Right atrium auricular region (tissue), 2 donors: ENCODE measurements at places on chromosomes 6 and 20. TPM values are rescaled to one million over a fixed set of nuclear protein-coding genes. Genes with fewer than 3 reads are reported as not detected.

DNA sequence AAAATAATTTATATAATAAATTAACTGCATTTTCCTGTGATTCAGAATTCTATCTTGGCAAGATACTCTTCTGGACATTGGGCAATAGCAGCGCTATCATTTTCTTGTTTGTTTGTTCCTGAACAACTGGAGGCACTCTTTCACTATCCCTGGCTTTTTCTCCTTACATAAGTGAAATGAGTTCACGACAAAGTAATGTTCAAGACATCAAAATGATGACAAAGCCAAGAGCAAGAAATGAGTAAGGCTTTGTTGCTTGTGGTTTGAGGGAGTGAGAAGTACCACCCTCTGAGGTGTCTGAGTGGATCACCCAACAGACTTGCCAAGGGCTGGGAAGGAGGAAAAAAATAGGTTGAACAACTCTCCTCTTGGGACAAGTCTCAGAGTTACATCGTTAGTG is 466.6 kb upstream of the JAG1 start:
- DNase-seq = no peak
- H3K27me3 ChIP-seq = no peaks in the 10 kb centered on the region
- H3K4me3 ChIP-seq = no peak overlapping the region
- H3K27ac ChIP-seq = no peak overlapping the region

- no peak for DNase-seq
- H3K27me3 ChIP-seq = no peaks in the 10 kb centered on the region
- H3K4me3 ChIP-seq = no peak overlapping the region
- H3K36me3 ChIP-seq = no peaks in the 10 kb centered on the region
- H3K4me1 ChIP-seq = no peaks in the 10 kb centered on the region
- H3K27ac ChIP-seq = no peak overlapping the region
Observed at GRCh38 chr6:101241442-101241841, 152.1 kb upstream of the GRIK2 start.

DNA sequence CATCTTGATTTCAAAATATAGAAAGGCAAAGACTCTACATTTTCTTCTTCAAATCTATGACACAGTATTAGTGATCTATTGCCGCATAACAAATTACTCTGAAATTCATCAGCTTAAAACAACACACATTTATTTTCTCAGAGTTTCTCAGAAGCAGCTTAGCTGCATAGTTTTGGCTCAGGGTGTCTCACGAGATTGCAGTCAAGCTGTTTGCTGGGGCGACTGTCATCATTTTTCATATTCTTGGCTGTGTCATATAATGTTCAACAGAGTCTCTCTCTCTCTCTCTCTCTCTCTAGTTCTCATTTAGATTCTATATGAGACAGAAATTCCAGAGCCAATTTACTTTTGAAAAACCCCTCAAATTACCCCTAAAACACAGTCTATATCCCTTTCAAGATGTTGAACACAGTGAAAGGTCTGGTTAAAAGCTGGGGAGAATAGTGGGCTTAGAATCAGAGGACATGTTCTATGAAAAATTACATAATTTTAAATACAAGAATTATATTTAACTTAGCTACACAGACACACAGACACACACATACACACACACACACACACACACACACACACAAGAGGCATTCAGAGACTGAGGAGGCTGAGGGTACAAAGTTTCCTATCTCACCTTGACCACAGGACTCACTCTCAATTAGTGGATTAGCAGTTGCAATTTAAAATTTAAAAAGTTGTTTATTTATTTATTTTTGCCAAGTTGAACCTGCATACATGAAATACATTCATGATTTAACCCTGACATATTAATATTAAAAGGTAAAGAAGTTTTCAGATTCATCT is 86.7 kb downstream of the MKKS start:
- no peak for DNase-seq
- H3K36me3 ChIP-seq = no peaks in the 10 kb centered on the region
- H3K4me3 ChIP-seq = no peak overlapping the region
- H3K27me3 ChIP-seq = no peaks in the 10 kb centered on the region

DNA sequence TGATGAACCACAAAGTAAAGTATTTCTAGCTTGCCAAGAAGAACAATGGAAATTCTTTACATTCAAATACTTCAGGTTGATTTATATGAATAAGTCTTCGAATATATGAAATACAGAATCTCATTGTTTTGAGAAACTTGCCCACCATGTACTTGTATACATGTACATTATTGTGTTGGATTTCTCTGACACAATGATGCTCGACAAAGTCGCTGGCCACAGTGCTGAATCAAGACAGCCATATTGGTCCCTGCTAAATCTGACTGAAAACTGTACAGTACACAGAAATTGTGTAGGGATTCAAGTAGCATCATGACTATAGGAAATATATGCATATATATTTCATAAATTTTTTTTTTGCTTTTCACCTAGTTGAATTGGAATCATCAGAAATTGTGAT is 13.1 kb upstream of the LIN28B start:
- H3K27ac ChIP-seq = no peak overlapping the region
- no peak overlapping the region for H3K4me3 ChIP-seq
- no peak for DNase-seq
- no peaks in the 10 kb centered on the region for H3K36me3 ChIP-seq
- H3K27me3 ChIP-seq = peaks cover 20% of the 10 kb centered on the region
- H3K4me1 ChIP-seq = peaks cover 6% of the 10 kb centered on the region

- no peaks in the 10 kb centered on the region for H3K27me3 ChIP-seq
- no peak overlapping the region for H3K27ac ChIP-seq
- H3K36me3 ChIP-seq = peaks cover 44% of the 10 kb centered on the region
Observed at GRCh38 chr20:33640287-33640686, 21.8 kb upstream of the C20orf144 start.

DNA sequence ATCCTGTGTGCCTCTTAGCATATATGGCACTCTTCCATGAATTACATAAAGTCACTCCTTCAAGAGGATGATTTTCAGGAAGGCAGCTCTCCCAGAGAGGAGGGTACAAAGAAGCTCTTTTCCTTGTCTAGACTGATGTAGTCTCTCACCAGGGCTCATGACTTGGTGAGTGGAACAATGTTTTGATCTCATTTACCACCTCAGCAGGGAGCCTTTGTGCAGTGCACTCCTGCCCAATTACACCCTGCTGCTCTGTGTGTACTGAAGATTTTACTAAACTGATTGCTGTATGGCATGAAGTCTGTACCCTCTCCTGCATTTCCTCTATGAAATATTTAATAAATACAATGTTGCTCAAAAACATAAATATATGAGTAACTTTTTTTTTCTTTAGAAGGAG is 598.3 kb upstream of the HS3ST5 start:
- H3K4me3 ChIP-seq = no peak overlapping the region
- H3K27me3 ChIP-seq = no peaks in the 10 kb centered on the region
- DNase-seq = no peak

Gene SIRPB1
- total RNA-seq = 3.7 TPM

Gene RBL1
- total RNA-seq = 2.4 TPM

Gene NT5DC1
- total RNA-seq = 22.6 TPM

Gene MTFR2
- not detected for total RNA-seq

Gene SAPCD1
- total RNA-seq = not detected

Gene OOEP
- total RNA-seq = not detected
